Activated CD4-positive, CD25-positive, alpha-beta regulatory T cell treated with anti-CD3 and anti-CD28 coated beads, Interleukin-2, amount 50 U/mL, for 24 hours (primary cell): ENCODE measurements at places on chromosomes 1 and 21.

DNA sequence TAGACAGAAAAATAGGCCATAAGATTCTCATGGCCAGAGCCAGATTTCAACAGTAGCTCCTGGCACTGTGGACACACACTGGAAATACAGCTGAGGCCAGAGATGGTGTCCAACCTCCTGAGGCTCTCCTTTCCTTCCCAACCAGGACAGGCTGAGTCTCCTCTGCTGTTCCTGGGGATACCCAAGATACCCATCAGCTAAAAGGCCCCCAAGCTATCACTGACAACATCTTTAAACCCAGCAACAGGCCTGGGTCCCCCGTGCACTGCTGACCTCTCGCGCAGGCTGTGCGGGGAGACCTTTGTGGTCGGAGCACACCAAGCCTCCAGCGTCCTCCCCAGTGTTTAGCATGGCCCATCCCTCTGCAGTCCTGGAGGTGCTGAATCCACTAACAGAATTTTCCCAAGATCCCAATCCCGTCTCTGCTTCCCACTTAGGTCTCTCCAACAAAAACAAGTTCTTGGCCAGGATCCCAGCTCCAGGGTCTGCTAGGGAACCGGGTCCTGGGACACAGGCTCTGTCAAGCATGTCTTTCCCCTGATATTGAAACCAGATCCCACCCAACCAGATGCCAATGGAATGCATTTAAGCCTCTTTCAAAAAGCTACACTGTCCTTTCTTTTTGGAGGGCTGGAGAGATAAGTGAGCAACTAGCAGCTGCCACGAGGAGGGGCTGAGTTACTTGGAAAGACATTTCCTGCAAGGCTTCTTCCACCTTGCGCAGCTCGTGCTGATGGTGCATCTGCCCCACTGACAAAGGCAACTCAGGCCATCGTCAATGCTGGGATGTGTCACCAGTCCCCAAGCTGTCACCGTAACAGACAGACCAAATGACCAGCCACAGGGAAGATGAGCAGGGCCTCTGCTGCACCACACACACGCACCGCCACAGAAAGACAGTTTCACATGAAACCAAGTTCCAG is 73.2 kb downstream of the BCAR3 start:
- ATAC-seq = peak; percentile 22

DNA sequence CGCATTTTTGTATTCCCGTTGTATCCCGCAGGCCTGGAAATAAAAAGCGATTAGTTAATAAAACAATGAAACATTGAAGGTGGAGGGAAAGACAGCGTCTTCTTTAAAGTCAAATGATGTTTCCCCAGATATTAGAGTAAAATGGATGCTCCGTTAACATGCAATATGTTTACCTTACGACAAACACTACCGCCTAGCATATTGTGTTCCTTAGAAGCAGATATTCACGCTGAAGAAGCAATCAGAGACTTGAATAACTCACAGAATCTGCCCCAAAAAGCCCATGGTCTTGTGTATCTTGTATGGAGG is 583 bp upstream of the B4GALT3 start:
- ATAC-seq = no peak

GRCh38 chr21:25788677-25789076 is 53.9 kb downstream of the GABPA start:
- ATAC-seq = no peak

DNA sequence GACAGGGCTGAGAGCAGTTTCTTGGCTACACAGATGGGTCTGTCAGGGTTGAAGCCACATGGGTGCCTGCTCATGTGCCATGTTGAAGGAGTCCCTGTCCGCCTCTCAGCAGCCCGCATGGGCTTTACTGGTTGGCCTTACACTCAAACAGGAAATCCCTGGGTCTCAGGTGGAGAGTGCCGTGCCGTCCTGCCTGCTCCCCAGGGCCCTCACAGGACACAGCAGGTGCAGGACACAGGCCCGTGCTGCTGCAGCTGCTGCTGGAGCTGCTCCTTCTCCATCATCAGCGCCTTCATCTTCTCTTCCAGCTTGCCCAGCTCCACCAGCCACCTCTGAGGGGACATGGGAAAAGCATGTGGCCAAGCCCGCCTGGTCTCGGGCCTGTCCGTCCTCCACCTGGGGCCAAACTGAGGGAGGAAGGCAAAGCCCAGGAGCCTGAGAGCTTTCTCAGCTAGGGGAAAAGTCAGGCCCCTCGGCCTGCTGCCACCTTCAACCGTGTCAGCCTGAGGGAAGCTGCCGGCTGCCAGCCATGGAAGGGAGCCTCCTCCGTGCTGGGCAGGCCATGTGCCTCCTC is 5.5 kb downstream of the SLFNL1 start:
- ATAC-seq = no peak

DNA sequence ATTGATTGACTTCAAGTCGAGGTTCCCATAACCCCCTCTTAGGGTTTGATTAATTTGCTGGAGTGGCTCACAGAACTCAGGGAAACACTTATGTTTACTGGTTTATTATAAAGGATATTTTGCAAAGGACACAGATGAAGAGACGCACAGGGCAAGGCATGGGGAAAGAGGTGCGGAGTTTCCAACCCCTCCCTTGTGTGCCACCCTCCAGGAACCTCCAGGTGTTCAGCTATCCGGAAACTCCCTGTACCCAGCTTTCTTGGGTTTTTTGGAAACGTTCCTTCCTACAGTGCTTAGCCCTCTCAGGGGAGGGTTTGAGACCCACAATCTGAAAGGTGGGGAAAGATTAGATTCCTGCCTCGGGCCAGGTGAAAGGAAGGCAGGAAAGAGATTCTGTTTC is 48.2 kb downstream of the UCK2 start:
- ATAC-seq = no peak

DNA sequence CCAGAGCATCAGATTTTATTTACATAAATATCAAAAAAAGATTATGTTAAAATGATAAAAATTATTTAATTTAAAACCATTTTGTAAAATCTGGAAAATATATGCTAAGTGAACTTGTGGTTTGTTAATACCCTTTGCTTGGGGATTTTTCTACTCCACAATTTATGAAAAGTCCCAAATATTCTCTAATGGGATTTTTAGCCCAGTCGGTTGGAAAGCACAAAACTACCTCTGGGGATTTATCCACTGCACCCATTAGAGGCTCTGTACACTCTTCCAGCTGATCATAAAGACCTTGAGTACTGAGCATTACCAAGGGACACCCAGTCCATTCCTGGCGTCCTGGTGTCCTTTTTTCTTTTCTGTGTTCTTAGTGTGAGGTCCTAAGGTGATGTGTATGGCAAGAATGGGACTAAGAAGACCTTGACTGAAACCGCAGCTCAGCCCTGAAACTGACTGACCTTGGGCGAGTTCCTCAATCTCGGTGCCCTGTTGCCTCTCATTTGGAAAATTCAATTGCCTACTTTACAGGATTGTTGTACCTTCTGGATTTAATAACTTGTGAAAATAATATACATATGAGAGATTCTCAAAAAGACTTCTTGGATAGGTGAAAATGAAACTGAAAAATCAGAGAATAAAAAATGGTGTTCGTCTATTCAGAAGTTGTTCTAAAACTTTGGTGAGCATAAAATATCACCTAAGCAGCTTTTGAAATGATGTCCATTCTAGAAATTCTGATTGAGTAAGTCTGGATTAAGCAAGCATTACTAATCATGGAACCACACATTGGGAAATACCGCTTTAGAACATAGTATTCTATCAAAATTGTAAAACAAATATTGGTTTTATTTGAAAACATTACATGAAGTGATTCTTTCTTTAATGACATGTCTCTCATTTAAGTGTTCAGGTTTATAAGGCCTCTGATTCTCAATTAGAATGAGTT is 21.5 kb upstream of the SAMSN1 start:
- ATAC-seq = no peak

- ATAC-seq = no peak
Measured at GRCh38 chr1:118204648-118205047, 19.6 kb upstream of the SPAG17 start.

GRCh38 chr1:119954476-119955422 is 58.4 kb upstream of the ADAM30 start:
- no peak for ATAC-seq

DNA sequence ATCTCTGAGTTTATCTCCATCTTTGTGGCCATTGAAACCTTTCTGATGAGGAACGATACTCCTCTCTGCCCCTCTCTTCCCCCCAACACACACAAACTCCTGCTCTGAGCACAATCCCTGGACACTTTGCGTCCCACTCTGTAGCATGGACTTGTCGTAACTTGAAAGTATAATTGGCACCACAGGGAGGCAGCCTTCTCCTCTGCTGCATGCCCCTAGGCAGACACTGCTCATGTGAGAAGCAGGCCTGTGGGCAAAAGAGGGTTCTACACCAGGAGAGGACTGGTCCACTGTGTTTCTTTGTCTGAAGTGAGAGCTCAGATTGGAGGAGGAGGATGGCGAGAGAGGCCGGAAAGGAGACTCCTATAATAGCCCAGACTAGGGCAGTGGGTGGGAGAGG is 3.8 kb upstream of the PARS2 start:
- ATAC-seq = no peak

GRCh38 chr1:97337250-97338030 is 583.4 kb downstream of the DPYD start:
- ATAC-seq = no peak

DNA sequence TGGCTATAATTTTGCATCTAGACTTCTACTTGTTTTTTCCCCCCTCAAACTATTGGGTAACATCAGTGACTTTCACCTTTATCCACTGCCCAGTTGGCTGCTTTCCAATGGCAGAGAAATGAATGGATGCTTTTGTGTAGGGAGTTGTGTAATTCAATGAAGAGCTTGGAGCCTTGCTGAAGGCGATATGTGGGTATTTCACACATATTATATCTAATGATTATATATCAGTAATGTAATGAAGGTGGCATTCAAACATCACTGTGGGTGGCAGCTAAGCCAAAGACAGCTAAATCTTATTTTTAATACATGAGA is 81.2 kb downstream of the TGFB2 start:
- ATAC-seq = no peak

GRCh38 chr1:225944951-225945350 is 3.9 kb upstream of the LEFTY2 start:
- ATAC-seq = no peak

- ATAC-seq = no peak
Measured at GRCh38 chr1:41558761-41559171, 74.3 kb upstream of the EDN2 start.

GRCh38 chr1:9068981-9069325 is 482 bp downstream of the SLC2A5 start:
- no peak for ATAC-seq

DNA sequence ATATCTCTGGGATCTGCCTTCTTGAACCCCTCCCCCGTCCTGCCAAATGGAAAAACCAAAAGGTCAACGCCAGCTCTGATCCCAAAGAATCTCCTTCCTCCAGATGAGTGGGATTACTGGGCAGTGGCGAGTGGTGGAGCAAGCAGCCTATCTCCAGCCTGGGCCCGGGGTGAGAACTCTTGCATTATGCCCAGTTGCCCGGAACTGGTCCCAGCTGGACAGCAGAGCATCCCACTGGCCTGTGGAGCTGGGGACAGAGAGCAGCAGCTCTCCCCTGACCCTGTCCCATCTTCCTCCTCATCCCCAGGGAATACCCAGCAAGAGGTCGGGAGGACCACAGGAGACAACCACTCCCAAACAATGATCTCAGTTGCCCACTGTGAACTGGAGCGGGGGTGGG is 130.5 kb downstream of the TMEM53 start:
- no peak for ATAC-seq

- no peak for ATAC-seq
Measured at GRCh38 chr1:24263746-24264145, 55.4 kb upstream of the GRHL3 start.

DNA sequence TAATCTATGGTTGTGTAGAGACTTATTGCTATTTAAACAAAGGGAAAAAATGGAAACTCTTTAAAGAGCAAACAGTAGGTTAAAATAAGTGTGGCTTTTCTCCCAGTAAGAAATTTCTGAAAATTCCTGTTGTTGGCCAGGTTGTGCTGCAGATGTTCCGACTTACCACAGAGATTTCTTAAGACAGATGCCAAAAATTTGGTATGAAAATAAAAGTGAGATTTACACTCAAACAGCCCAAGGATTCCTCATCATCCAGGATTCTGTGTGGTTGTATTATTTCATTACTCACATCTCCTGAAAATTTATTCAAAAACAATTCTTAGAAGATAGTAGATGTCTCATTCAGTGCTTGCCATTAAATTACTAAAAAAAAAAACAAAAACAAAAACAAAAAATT is 296.7 kb upstream of the PTBP2 start:
- no peak for ATAC-seq

DNA sequence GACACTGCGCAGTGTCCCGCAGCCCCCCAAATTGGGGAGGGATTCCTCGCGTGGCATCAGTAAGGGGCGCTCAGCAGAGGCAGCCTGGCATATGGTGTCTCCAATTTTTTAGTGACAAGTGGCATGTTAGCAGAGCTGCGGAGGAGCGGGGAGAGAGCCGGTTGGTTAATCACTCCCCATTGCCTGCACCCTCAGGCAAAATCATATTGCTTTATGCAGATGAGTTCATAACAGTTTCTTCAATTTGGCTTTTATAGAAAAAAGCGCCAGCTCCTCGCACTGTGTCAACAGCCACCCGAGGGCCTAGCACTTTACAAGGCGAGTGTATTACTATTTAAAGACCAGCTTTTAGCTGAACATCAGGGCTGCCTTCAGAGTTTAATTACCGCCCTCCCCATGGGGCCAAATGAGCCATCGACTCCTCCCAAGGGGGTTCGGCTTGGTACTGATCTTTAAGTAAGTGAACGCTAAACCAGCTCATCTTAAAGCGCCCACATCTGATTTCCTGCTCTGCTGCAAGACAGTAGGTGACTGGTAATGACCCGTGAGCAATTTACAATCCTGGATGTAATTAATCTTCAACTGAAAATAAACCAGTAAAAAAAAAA is 298.9 kb downstream of the DSCAM start:
- ATAC-seq = no peak

GRCh38 chr1:46562498-46562897 is 11.1 kb upstream of the KNCN start:
- no peak for ATAC-seq

DNA sequence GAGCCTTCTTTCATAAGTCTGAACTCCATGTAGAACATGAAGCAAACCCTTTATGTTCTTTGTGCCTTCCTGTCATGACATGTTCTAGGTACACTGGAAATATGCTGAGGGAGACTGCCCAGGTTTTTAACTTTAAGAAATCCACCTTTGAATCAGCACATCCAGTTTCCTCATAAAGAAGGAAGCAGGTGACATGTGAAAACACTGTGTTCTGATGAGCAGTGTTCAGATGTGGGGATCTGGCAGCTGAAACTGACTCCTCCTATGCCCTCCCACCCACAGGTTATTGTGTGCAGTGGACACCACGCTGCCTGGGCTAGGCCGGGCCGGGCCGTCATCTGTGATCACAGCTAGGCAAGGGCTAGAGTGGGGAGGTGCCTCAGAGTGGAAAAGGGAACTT is 51.1 kb downstream of the CNN3 start:
- no peak for ATAC-seq
